Activated CD4-positive, alpha-beta T cell treated with anti-CD3 and anti-CD28 coated beads, Interleukin-10, Interleukin-2, amounts not matched to agents 100 ng/mL and 50 ng/mL, durations not matched to agents 16 hours and 8 hours (primary cell): ENCODE measurements at places on chromosomes 5 and 9.

DNA sequence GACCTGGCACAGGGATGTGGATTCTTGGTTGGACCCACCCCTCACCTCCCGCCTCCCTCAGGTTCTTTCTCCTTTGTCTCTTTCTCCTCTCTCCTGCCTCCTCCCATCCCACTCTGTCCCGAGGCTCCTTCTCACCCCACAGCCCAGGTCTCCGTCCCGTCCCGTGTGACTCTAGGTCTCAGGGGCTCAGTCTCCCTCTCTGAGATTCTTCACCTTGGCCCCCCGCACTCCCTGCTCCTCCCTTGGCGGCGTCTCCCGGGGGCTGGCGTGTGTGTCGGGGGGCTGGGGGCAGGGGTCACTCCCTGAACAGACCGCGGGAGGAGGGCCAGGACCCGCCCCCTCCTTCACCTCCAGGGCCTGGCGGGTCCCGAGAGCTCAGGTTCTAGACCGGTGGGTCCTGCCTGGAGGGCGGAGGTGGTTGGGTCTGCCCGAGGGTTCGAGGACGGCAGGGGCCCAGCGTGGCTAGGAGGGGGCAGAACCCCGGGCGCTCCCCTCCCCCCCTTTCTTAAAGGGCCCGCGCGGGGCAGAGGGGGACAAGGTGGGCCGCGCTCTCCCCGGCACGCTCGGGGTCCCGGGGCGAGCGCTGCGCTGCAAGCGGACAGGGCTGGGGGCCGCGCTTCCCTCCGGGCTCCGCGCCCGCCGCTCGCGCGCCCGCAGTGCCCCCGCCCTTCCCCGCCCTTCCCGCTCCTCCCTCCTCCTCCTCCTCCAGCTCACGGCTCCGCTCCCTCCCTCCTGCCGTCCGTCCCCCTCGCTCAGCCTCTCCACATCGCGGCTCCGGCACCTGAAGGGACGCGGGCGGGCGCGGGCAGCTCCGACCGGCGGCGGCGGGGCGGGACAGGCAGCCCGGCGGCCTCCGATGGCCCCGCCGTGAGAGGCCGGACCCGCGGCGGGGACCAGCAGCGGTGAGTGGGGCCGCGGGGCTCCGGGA lies at the start of gene PSD2:
TSS of gene PSD2 (plus strand) at position 735 of the 928 bp plus-strand sequence. CDS start 13,633 bp downstream, outside the sequence.
- DNase-seq = no peak

- no peak for DNase-seq
These were observed 102.5 kb upstream of the ADAMTS16 start for GRCh38 chr5:5037674-5038073.

DNA sequence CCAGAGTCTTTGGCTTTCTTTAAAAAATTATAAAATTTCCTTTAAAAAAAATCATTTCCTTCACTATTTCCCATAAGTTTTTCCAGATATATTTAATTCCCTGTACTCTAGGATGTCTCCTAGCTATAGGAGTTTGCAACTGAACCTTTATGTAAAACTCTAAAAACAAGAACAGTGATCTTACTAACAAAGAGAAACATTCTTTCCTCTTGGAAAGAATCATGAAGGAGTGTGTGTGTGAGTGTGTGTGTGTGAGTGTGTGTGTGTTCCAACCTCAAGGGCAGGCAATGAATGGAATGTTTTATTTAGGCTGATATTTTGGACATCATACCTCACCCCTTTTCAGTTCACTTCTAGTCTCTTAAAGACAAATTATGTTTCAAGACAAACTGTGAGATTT lies 309.2 kb downstream of the CEMIP2 start:
- DNase-seq = no peak

DNA sequence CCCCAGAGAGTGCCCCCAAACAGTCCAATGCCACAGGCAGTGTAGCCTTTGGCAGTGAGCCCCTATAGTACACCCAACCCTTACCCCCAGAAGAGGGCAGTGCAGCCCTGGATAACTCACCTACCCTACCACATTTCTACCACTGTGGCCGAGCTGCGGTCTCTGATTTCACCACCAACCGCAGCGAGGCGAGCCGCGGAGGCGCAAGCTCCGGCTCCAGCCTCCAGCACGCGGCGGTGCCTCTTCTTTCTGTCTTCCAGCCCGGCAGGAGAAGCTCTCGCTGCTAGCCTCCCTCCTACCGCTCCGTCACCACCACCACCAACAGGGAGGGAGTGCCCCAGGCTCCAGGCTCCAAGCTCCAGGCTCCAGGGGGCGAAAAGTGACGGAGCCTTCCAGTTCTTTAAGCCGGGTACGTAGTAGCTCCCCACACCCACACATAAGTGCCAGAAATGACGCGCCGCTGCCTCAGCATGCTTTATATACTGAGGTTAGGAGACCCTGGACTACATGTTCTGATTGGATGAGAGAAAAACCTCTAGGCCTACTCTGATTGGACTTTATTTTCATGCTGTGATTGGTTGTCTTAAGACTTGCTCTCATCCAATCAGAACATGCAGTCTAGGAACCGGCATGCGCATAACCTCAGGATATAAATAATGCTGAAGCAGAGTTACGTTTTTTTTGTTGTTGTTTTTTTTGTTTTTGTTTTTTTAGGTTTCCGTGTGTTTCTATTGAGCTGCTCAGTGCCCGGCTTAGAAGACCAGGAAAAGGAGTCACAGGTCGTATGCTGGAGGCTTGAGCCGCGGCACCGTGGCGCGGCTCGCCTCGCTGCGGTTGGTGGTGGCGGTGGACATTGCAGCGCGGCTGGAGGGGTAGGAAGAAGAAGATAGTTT lies at the start of gene PCAT7:
TSS of gene PCAT7 (plus strand) at position 645 of the 893 bp plus-strand sequence.
- peak; percentile 71 for DNase-seq

GRCh38 chr5:128276537-128277216 lies 193.1 kb downstream of the SLC12A2 start:
- DNase-seq = no peak

DNA sequence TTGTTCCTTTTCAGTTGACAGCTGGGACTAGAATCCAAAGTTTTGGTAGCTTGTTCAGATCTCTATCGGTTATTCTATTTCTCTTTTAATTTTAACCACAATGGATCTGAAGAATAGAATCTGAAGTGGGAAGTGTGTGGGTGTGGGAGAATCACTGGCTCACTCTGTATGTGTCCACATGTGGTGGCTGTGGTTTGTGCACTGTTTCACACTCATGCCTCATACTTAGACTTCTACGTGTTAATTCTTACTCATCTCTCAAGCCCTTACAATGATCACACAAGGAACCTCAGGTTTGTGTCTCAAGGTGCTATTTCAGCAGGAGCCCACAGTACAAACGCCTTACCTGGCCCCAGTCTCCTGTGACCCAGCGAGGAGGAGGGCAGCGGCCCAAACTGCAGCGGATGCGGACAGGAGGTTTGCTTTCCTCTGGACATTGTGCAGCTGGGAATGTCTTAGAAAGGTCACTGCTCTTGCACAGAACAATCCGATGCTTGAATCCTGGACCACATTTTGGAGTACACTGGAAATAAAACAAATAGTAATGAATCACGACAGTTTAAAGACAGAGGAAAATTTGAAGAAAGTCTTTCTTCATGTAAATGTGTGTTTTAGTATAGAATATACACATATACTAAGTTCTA lies 309.1 kb downstream of the ADAMTS6 start:
- peak; percentile 77 for DNase-seq

GRCh38 chr9:87787735-87788134 lies 61.8 kb downstream of the CTSL start:
- DNase-seq = no peak

DNA sequence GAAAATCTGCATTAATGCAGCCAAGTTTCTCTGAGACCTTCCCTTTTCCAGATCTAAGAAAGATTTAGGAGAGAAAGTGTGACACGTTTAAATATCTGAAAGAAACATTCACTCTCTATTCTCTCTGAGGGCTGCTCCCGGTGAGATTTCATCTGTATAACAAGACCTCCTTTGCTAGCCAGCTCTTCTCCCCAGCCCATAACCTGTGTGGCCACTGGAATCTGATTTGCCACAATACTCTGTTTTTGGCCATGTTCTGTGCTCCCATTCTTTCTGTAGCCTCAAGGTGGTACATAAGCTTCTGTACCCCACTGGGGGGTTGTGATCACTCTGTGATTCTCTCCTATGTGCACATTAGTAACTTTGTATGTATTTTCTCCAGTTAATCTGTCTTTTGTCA lies 291.0 kb upstream of the SEMA6A start:
- no peak for DNase-seq

GRCh38 chr9:126615245-126615790 lies 1.6 kb downstream of the LMX1B start:
- DNase-seq = peak; percentile 64

- DNase-seq = no peak
These were observed 134.5 kb upstream of the SPEF2 start for GRCh38 chr5:35483191-35483590.

GRCh38 chr9:107480386-107480789 lies 9.2 kb downstream of the KLF4 start:
- DNase-seq = no peak

GRCh38 chr5:43036856-43037635 lies 3.1 kb downstream of the ANXA2R start:
- no peak for DNase-seq

DNA sequence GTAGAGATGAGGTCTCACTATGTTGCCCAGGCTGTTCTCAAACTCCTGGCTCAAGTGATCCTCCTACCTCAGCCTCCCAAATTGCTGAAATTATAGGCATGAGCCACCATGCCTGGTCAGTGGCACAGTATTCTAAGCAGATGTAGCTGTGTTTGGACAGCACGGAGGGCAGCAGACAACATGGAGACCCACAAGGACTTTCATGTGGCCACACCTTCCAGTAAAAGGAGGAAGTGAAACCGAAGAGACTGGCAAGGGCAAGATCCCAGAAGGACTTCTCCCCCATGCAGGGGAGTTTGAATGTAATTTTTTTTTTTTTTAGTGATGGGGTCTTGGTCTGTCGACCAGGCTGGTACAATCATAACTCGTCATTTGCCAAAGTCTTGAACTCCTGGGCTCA lies 172.2 kb downstream of the TRPM3 start:
- no peak for DNase-seq

- no peak for DNase-seq
These were observed 25.8 kb upstream of the RNF130 start for GRCh38 chr5:180097163-180097894.

GRCh38 chr5:139565411-139566305 lies 4.5 kb downstream of the UBE2D2 start:
- peak; percentile 58 for DNase-seq

DNA sequence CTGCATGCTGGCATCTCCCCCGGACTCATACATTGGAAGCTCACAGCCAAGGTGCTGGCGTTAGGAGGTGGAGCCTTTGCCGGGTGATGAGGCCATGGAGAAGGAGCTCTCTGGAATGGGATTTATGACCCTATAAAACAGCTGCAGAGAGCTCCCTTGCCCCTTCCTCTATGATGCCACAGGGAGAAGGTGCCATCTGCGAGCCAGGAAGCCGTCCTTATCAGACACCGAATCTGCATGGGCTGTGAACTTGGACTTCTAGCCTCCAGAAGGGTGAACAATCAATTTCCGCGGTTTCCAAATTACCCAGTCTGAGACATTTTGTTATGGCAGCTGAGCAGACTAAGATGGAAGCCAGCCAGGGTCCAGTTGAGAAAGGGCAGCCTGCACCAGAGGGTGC lies 381.2 kb upstream of the IRX1 start:
- DNase-seq = no peak

DNA sequence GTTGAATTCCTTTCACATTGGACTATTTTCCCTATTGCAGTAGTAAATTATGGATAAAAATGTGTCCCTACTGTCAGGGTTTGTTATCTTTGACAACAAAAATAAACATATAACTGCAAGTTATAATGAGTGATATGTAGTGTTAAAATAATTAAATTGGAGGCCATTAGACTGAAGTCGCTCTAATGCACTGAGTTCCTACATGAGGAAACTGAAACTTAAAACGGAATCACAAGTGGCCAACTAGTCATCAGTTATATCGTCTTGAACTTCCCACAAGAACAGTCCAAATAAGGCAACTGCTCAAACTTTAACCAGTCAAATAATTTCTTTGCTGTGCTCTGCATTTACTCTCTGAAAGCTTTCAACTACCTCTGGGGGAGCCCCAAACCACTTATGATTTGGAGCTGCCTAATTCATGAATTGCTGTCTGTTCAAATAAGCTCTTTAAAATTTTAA lies 2.1 kb upstream of the IFT74 start:
- DNase-seq = peak; percentile 62

GRCh38 chr5:1220831-1221230 lies 4.3 kb upstream of the SLC6A18 start:
- DNase-seq = no peak

GRCh38 chr5:35876454-35876853 lies 19.8 kb downstream of the IL7R start:
- DNase-seq = peak; percentile 46

DNA sequence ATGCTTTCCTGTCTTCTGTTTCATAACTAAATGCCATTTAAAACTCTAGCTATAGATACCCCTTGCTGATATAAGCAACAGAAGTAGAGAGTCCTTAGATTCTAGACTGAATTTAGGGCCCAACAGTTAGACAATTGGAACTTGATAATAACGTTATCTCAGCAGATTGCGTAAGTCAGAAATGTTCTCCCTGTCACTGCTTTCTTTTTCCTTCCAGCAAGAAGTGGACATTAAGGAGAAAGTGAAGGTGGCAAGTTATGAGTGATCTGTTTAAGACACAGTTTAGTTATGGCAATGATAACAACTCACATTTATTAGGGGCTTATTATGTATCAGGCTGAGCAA lies 6.9 kb upstream of the GLIS3 start:
- no peak for DNase-seq

- no peak for DNase-seq
These were observed 39.1 kb downstream of the TPD52L3 start for GRCh38 chr9:6367128-6367890.

DNA sequence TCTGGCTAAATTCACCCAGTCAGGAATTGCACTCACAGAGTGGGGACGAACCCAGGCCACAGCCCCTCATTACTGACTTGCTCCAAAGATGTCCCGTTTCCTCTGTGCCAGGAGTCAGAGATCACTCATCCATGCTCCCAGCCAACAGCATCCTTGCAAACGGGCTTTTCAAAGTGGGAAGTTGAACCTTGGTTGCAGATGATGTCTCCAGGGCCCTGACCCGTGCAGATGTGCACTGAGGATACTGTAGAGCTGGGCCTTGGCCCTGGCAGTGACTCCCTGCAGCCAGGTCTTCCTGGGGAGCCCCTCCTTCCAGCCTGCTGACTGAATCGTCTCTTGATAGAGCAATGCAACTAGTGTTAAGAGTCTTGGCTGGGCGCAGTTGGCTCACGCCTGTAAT lies 22.3 kb downstream of the TCF7 start:
- no peak for DNase-seq

- DNase-seq = no peak
These were observed 154.4 kb downstream of the PRELID2 start for GRCh38 chr5:145680767-145681166.

- no peak for DNase-seq
These were observed 340.9 kb upstream of the KIF2A start for GRCh38 chr5:61965069-61965468.

DNA sequence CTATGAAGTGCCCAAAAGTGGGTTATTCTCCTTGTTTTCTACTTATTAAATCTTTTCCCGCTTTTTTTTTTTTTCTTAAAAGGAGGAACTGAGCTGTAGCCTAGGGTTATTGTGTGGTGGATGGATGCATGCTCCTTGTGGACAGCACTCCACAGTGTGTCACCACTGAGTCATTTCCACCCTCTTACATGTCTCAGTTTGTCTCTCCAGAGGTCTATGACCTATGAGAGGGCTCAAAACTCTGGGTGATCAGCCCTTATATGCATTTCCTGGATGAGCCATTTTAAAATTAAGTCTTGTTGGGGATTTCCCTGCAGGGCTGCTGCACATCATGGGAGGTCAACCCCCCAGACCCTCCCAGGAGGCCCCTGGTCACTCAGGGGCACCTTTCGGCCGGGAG lies 102.2 kb upstream of the MOCS2 start:
- DNase-seq = peak; percentile 43
